ENCODE measurements at places on chromosomes 11 and 22. TPM values are rescaled to one million over a fixed set of nuclear protein-coding genes. Genes with fewer than 3 reads are reported as not detected.

The SLC17A6 gene
- total RNA-seq = not detected

The SMC1B gene
- total RNA-seq = not detected

The ACCSL gene
- not detected for total RNA-seq

The ZP1 gene
- not detected for total RNA-seq

The C22orf23 gene
- total RNA-seq = not detected

The SEC14L6 gene
- total RNA-seq = not detected

The HPX gene
- 0.51 TPM for total RNA-seq

The NLRX1 gene
- 13.7 TPM for total RNA-seq

The LMNTD2 gene
- 0.90 TPM for total RNA-seq

The OR51B6 gene
- total RNA-seq = not detected

The BANF1 gene
- total RNA-seq = 14.0 TPM

Data from bronchial epithelial cell (primary cell).